ENCODE measurements at places on chromosomes 11 and 22.
A peak's percentile ranks its signal among the peaks of the same experiment; 100 is the strongest.

- no peak for DNase-seq
These were observed 73.4 kb downstream of the TNRC6B start for GRCh38 chr22:40251106-40251505.

GRCh38 chr22:44291265-44291664 lies 21.5 kb downstream of the SHISAL1 start:
- DNase-seq, result no peak

- DNase-seq, result no peak
These were observed 27.2 kb downstream of the BSX start for GRCh38 chr11:122954455-122954854.

GRCh38 chr11:84673753-84674152 lies 953.4 kb downstream of the DLG2 start:
- DNase-seq, result peak; percentile 17

DNA sequence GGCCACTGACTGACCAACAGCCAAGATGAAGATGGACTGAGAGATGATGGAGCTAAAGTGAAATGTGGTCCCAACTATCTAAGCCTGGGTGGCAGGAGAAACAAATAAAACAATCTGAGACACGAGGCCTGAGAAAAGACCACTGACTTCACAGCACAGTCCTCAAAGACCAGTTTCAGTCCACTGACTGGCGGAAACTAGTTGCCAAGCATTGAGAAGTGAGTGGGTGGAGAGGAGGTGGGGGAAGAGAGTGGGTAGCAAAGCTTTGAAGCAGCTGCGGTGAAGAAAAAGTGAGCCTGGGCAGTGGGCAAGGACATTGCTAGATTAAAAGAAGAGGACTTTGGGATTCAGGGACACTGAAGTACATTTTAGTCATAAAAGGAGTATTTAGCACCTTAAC lies 1.9 kb downstream of the MS4A1 start:
- DNase-seq, result no peak

DNA sequence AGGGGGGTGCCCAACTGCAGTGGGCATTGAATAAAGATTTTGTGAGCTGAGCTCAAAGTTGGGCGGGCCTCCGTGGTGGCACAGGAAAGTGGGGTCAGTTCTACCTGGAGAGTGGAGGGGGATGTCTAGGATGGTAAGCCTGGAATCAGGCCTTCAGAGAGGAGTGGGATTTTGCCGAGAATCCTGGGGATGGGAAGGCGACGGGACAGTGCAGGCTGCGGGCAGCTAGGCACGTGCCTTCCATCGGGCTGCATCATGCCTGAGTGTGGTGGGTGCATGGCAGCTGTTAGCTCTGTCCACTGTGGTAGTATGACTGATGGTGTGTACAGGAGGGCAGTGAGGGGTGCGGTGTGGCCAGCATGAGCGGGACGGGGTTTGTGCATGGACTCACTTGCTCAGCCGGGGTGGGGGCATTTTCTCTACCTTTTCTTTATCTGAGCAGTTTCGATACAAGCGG lies 3.6 kb downstream of the SHANK3 start:
- no peak for DNase-seq

GRCh38 chr22:27719535-27720227 lies 81.9 kb downstream of the MN1 start:
- no peak for DNase-seq

DNA sequence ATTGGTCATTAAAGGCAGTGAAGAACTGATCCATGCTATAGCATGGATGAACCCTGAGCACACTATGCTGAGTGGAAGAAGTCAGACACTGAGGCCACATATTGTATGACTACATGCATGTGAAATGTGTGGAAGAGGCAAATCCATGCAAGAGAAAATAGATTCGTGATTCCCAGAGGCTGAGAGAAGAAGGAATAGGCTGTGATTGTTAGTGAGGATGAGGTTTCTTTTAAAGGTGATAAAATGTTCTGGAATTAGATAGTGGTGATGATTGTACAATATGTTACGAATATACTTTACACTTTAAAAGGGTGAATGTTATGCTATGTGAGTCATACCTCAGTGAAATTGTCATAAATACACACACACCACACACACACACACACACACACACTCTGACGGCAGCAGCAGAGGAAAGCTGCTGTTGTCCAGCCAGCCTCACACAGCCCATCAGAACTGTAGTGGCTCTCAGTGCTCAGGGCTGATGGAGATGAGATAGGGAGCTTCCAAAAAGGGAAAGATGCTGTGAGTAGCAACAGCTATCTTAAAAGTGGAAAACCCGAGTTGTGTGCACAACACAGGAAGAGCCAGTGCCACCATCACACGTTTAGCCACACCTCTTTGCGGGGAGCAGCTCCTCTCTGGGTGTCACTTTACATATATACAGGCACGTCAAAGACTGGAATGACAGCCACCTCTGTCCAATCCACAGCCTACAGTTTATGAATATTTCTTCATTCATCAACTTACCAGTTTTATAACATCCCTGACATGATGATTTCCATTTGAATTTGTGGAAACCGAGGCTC lies 153.0 kb downstream of the SPATA19 start:
- DNase-seq, result no peak

DNA sequence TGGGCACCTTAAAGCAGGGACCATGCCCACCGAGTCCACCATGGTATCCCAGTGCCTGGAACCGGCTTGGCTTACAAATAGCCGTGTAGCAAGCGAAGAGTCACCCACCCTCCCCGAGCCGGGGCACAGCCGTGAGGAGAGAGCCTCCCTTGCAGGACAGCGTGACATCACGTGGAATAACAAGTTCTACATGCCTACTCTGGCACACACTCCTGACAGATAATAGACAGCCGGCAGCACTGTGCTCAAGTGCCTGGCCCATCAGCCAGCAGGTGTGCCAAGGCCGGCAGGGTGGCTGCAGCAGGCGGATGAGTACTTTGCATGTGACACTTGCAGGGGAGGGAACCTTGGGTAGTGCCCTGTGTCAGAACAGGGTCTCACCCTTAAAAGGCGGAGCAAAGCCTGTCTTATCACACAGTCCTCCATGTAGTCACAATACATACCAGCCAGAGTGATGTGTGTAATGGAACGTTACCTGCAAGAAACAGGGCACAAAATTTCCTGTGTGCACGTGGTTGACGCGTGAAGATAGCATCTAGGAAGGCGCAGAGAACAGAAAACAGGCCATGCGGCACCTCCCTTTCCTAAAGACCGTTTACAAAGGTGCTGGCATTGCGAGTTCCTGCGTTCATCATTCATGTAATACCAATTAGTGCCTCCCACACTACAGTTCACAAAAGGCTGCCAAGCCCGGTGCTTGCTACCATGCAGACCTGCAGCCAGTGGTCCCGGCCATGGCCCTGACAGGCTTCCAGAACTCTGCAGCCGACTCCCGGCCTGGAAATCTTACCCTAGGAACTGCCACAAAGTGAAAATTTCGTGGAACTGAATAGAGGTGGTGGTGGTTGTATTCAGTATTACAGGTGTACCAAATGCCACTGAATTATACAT lies 16.4 kb downstream of the TOM1 start:
- DNase-seq, result no peak

GRCh38 chr11:61290905-61291690 lies 4.0 kb downstream of the VWCE start:
- no peak for DNase-seq

DNA sequence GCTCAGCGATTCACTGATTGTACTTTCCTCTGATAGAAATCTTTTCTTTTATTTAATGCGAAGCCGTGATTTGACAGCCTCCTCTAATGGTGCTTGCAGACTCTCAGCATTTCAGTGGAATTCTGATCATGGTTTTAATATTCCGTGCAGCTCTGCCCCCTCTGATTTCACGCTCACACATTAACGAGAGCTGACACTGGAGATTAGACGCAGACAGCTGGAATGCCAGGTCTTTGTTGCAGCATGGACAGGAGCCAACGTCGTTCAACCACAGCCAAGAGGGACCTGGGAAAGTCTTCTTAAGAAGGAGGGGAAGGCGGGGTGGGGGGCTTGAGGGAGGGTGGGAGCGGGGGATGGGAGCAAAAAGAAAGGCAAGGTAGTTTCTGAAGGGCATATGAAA lies 186.4 kb downstream of the BLID start:
- DNase-seq, result no peak

- no peak for DNase-seq
These were observed 87.8 kb upstream of the SLC22A12 start for GRCh38 chr11:64503186-64503753.

GRCh38 chr11:91129596-91129995 lies 906.7 kb upstream of the CHORDC1 start:
- DNase-seq, result no peak

DNA sequence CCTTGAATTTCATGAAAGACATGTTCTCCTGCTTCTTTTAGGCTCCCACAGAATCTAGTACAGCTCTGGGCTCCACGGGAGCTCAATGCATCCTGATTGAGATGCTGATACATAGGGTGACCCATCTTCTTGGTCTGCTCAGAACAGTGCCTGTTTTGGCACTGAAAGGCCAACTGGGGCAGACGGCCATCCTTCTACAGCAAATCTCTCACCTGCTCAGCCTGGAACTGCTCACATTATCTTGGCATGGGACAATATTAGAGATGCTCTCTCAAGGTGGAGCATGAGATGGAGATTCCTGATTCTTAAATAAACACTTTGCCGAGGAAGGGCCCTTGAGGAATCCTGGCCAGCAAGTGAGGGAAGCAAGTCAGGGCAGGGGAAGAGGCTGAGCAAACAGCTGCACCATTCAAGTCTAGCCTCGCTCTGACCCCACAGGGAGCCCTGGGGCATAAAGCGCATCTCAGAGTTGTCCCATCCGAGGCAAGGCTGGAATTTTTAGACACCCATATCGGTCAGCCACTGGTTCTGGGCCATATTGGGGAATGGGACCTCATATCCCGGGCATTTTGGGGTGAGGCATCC lies 58.4 kb upstream of the CSNK2A3 start:
- no peak for DNase-seq

DNA sequence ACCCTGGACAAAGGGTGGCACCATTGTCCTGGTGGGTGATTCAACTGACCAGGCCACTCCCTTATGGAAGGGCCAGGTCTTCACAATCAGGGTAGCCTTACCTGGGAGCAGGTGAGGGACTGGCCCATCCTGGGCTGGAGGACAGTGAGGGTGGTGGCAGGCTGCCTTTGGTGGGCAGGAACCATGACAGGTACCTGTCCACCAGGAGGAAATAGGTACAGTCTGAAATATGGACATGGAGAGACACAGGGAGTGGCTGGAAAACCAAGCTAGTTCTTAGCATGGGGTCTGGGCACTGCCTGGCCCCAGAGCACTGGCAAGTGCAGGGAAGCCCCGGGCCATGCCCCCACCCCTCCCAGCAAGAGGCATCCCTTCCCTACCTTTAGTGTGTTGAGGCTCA lies 113.8 kb downstream of the MED15 start:
- no peak for DNase-seq

DNA sequence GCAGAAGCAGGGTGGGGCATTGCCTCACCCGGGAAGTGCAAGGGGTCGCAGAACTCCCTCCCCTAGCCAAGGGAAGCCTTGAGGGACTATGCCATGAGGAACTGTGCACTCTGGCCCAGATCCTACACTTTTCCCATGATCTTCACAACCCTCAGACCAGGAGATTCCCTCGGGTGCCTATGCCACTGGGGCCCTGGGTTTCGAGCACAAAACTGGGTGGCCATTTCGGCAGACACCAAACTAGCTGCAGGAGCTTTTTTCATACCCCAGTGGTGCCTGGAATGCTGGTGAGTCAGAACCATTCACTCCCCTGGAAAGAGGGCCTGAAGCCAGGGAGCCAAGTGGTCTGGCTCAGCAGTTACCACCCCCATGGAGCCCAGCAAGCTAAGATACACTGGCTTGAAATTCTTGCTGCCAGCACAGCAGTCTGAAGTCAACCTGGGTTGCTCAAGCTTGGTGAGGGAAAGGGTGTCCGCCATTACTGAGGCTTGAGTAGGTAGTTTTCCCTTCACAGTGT lies 573.7 kb upstream of the ANO3 start:
- no peak for DNase-seq

- DNase-seq, result peak; percentile 90
These were observed at the start of gene GGA1 for GRCh38 chr22:37608477-37609239. TSS of gene GGA1 (plus strand) at chr22:37608834. CDS start at chr22:37608861, 27 bp downstream.

DNA sequence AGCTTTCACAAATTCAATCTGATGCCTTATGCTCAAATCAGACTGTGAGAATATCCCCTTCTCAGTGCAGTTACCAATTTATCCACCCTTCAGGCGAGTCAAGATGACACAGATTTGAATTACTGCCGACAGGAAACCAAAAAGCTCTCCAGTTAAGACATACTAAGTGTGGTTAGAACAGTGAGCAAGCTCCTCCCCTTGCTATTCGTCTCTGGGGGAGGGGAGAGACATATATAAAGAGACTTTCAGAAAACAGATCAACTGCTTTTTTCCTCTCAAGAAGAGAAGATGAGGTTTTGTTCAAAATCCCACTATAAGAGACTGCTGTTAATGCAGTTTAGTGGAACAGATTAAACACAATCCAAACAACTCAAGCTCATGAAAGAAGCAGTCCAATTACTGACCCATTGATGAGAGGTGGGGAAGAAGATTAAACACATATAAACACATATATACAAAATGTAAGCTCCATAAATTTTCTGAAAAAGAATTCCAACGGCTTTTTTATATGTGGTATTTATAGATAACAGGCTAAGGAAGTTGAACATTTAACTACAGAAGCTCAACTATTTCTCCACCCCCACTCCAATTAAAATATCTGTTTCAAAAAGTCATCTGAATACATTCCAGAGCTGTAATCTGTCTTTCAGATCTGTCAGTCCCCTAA lies 102.7 kb downstream of the MRTFA start:
- no peak for DNase-seq

GRCh38 chr11:76631566-76632308 lies 38.8 kb downstream of the LRRC32 start:
- DNase-seq, result no peak

DNA sequence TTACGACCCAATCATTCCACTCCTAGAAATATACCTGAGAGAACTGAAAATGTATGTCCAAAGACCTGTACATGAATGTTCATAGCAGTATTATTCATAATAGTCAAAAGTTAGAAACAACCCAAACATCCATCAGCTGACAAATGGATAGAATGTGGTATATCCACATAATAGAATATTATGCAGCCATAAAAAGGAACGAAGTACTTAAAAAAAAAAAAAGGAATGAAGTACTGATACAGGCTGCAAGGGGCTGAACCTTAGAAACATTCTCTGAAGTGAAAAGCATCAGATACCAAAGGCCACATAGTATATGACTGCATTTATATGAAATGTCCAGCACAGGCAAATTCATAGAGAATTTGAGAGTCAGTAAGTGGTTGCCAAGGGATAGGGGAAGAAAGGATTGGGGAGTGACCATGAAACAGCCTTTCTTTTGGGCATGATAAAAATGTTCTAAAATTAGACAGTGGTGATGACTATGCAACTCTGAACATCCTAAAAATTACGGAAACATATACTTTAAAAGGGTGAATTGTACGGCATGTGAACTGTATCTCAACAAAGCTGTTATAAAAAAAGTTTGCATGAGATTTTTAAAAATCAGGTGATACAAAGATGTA lies 1.8 kb downstream of the TPST2 start:
- no peak for DNase-seq
